Gastrocnemius medialis (tissue), 4 donors: ENCODE measurements at places on chromosomes 7 and 10. TPM values are rescaled to one million over a fixed set of nuclear protein-coding genes. Genes with fewer than 3 reads are reported as not detected.

DNA sequence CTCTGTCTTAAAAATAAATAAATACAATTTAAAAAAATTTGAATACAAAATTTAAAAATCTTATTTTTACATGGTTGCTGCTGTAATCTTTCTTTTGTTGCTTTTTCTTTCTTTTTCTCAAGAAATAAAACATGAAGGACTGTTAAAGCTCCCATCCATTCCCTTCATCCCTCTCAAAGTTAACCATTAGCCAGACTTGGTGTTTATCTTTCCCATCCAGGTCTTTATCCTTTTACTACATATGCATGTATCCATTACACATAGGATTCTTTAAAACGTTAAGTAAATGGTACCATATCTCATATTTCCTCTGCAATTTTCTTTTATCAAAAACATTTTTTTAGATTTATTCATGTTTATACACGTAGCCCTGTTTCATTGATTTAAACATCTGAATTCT, 70.1 kb downstream of the CREB3L2 start:
- DNase-seq: no peak
- H3K36me3 ChIP-seq: no peaks in the 10 kb centered on the region
- H3K4me1 ChIP-seq: peaks cover 43% of the 10 kb centered on the region
- no peak overlapping the region for H3K27ac ChIP-seq

- H3K27ac ChIP-seq: no peak overlapping the region
- no peak overlapping the region for H3K4me3 ChIP-seq
- no peaks in the 10 kb centered on the region for H3K4me1 ChIP-seq
Observed at GRCh38 chr7:47738563-47739166, 156.8 kb upstream of the TNS3 start.

GRCh38 chr7:140260352-140261104, 83.7 kb upstream of the KDM7A start:
- H3K27ac ChIP-seq: no peak overlapping the region
- H3K27me3 ChIP-seq: no peaks in the 10 kb centered on the region
- no peaks in the 10 kb centered on the region for H3K4me1 ChIP-seq
- H3K36me3 ChIP-seq: no peaks in the 10 kb centered on the region

- no peaks in the 10 kb centered on the region for H3K27me3 ChIP-seq
- H3K4me1 ChIP-seq: no peaks in the 10 kb centered on the region
- no peak overlapping the region for H3K4me3 ChIP-seq
- no peaks in the 10 kb centered on the region for H3K36me3 ChIP-seq
Observed at GRCh38 chr10:33046792-33047191, 88.8 kb upstream of the ITGB1 start.

DNA sequence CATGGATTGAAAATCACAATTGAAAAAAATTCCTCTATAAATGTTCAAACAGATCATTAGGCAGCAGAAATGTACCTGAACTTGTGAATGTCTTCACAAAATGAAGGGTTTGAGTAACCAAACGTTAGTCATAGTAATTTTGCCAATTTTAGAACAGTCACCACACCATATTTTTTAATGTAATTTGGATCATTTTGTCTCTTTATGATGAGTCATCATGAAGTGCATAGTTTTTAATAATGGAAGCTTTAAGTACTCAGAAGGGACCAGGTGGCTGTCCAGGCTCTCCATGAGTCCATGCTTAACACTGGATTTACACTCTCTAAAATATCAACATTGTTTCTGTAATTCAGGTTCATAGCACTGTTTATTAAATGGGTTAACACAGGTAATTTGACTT, 219.2 kb downstream of the ETV1 start:
- DNase-seq: no peak
- no peak overlapping the region for H3K4me3 ChIP-seq
- no peak overlapping the region for H3K27ac ChIP-seq
- no peaks in the 10 kb centered on the region for H3K27me3 ChIP-seq

GRCh38 chr10:119323085-119324016, 116.0 kb downstream of the GRK5 start:
- H3K4me3 ChIP-seq: no peak overlapping the region
- H3K27me3 ChIP-seq: no peaks in the 10 kb centered on the region
- H3K27ac ChIP-seq: no peak overlapping the region
- no peaks in the 10 kb centered on the region for H3K4me1 ChIP-seq
- H3K36me3 ChIP-seq: no peaks in the 10 kb centered on the region

- no peaks in the 10 kb centered on the region for H3K4me1 ChIP-seq
- no peaks in the 10 kb centered on the region for H3K27me3 ChIP-seq
- no peaks in the 10 kb centered on the region for H3K36me3 ChIP-seq
- no peak overlapping the region for H3K4me3 ChIP-seq
- no peak overlapping the region for H3K27ac ChIP-seq
Observed at GRCh38 chr10:323651-324293, 188.5 kb downstream of the ZMYND11 start.

DNA sequence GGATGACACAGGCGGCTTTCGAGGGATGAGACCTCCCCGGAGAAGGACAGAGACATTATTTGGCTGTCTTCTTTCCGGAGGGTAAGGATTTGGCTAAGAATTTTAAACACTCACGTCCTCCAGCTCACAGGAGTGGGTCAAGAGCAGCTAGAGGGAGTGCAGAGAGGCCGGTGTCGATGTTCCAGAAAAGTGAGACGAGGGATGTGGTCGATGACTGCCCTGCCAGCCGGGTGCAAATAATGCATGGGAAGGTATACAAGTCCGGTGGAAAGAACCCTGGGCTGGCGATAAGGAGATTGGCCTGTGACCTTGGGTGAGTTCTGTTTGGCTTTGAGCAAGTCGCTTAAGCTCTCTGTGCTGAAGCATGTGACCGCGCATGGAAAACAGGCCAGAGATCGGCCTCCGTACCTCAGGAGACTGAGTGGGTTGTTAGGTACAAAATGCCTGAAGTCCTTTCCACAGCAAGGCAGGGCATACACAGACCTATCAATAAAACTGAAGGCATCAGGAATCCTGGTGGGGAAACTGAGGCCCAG, 149.1 kb downstream of the UBE2H start:
- H3K27ac ChIP-seq: no peak overlapping the region
- H3K4me1 ChIP-seq: peaks cover 6% of the 10 kb centered on the region
- no peak overlapping the region for H3K4me3 ChIP-seq
- H3K36me3 ChIP-seq: no peaks in the 10 kb centered on the region
- no peak for DNase-seq

DNA sequence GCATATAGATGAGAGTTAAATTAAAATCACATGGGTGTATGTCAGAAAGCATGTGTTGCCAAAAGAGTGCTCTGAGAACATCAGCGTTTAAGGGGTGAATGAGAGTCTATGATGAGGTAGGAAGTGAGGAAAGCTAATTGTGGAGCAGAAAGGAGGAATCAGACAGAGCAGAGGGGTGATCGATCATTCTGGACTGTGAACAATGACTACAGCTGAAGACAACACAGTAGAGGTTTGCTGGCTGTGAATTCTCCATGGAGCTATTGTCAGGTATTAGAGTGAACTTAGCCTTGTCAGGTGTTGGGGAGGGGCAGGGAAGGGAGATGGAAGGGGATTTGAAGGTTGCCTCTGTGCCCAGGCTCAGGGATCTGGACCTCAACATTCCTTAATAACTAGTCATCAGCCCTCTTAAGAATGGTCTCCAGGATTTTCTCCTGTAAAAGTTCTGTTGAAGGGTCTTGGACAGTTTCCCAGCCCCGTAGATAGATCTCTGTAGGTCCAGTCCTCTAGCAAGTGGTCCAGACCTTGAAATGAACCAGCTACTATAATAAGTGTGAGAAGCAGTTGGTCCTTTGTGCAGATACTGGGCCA, 57.1 kb downstream of the KIF5B start:
- no peak for DNase-seq
- no peaks in the 10 kb centered on the region for H3K27me3 ChIP-seq
- no peak overlapping the region for H3K27ac ChIP-seq

DNA sequence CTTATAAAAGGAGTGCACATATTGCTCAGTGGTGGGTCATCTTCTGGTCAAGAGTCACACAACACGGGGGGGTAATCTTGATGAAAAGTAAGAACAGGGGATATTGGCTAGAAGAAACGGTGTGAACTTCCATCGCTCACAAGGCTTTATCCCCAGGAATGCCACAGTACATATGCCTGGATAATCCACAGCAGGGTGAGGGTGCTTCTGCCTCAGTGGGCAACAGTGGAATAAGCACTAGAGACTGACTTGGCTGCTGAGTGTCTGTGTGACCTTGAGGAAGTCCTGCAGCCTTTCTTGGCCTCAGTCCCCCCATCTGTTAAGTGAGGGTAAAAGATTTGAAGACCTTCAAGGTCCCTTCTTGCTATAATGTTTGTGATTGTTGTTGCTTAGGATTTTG, 44.9 kb upstream of the SHH start:
- no peak overlapping the region for H3K27ac ChIP-seq
- no peaks in the 10 kb centered on the region for H3K27me3 ChIP-seq
- H3K36me3 ChIP-seq: no peaks in the 10 kb centered on the region
- H3K4me1 ChIP-seq: no peaks in the 10 kb centered on the region
- H3K4me3 ChIP-seq: no peak overlapping the region

DNA sequence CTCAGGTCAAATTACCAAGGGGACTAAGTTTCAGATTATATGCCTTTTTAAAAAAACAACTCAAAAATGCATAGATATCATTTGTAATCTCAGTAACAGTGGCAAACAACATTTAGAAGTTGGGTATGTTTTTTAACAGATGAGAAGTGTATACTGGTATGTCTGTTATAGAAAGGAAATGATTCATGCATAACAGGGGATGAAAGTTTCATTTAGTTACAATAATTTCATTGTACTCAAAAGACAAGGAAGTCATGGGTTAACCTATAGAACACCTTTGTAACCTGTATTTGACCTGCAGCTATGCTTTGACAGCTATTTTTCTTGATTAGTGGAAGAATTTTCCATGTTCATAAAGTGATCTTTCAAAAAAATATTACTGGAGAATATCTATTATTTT, 35.4 kb upstream of the FAM133B start:
- no peak overlapping the region for H3K4me3 ChIP-seq
- H3K27me3 ChIP-seq: no peaks in the 10 kb centered on the region
- no peaks in the 10 kb centered on the region for H3K4me1 ChIP-seq
- H3K36me3 ChIP-seq: no peaks in the 10 kb centered on the region
- no peak overlapping the region for H3K27ac ChIP-seq

Gene IGF2BP3
- not detected for total RNA-seq

Gene IFIT3
- 2.2 TPM for total RNA-seq

Gene KDM7A
- 65.2 TPM for total RNA-seq

Gene GOLGA7B
- total RNA-seq: 0.29 TPM

Gene TMEM236
- 0.56 TPM for total RNA-seq

Gene DKK1
- total RNA-seq: not detected

Gene HECW1
- 1.8 TPM for total RNA-seq

Gene CALD1
- 43.2 TPM for total RNA-seq

Gene CALML5
- total RNA-seq: not detected

Gene FOXI2
- not detected for total RNA-seq
